Stimulated activated CD8-positive, alpha-beta memory T cell treated with anti-CD3 and anti-CD28 coated beads, Interleukin-4, amount 100 ng/mL, for 4 hours (primary cell): ENCODE measurements at places on chromosomes 6 and 20.

GRCh38 chr6:39777661-39778060 is 14.5 kb upstream of the DAAM2 start:
- DNase-seq = no peak

GRCh38 chr6:108497883-108498282 is 62.8 kb upstream of the FOXO3 start:
- no peak for DNase-seq

DNA sequence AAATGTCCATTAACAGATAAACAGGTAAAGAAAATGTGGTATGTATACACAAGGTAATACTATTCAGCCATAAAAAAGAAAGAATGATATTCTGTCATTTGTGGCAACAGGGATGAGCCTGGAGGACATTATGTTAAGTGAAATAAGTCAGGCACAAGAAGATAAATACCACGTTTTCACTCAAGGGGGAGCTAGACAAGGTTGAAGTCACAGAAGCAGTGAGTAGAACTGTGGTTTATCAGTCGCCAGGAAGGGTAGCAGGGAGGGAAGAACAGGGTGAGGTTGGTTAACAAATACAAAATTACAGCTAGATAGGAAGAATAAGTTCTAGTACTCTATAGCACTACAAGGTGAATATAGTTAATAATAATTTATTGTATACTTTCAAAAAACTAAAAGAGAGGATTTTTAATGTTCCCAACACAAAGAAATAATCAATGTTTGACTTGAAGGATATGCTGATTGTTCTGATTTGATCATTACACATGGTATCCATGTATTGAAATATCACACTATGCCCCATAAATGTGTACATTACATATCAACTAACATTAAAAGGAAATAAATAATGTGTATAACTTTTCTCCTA is 21.1 kb downstream of the RTN4IP1 start:
- no peak for DNase-seq

- DNase-seq = peak; percentile 20
Measured at GRCh38 chr6:33905071-33905609, 101.3 kb upstream of the MLN start.

GRCh38 chr20:3239867-3240775 is 1.1 kb upstream of the SLC4A11 start:
- no peak for DNase-seq

- peak; percentile 19 for DNase-seq
Measured at GRCh38 chr6:154157082-154157481, 118.0 kb downstream of the OPRM1 start.

GRCh38 chr20:62047666-62048345 is 17.9 kb downstream of the TAF4 start:
- no peak for DNase-seq

GRCh38 chr20:39311851-39312506 is 349.8 kb downstream of the DHX35 start:
- DNase-seq = no peak

DNA sequence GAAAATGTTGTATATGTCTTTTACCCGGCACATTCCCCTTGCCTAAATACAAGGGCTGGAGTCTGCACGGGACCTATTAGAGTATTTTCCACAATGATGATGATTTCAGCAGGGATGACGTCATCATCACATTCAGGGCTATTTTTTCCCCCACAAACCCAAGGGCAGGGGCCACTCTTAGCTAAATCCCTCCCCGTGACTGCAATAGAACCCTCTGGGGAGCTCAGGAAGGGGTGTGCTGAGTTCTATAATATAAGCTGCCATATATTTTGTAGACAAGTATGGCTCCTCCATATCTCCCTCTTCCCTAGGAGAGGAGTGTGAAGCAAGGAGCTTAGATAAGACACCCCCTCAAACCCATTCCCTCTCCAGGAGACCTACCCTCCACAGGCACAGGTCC is 11.3 kb upstream of the MAPRE1 start:
- no peak for DNase-seq

- DNase-seq = no peak
Measured at GRCh38 chr6:37643851-37644672, 53.6 kb downstream of the MDGA1 start.

DNA sequence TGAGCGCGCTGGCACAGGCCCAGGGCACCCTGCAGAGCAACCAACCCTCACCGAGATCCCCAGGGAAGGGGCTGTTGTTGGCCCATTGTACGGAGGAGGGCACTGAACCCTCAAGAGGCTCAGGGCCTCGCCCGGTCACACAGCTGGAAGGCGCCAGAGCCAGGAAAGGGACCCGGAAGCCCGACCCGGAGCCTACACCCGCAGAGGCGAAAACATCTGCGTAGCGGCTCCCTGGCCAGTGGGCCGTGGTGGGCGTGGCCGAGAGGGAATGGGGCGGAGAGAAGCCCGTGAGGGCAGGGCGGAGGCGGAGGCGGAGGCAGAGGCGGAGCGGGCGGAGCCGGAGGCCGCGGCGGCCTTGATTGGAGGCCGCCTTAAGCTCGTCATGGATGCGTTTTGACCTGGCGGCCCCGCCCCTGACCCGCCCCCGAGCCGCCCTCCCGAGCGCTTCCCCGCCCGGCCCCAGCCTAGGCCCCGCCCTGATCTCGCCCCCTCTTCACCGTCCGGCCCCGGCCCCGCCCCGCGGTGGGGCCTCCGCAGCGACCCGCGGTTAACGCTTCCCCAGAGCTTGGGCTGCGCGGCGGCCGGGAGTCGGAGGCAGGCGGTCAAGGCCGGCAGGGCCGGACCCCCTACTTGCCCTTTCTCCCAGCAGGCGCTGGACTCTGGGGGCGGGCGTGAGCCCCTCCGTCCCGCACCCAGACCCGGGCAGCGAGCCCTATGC is 2.1 kb upstream of the MRGBP start:
- DNase-seq = peak; percentile 88

GRCh38 chr6:156793200-156793599 is 16.0 kb downstream of the ARID1B start:
- no peak for DNase-seq

DNA sequence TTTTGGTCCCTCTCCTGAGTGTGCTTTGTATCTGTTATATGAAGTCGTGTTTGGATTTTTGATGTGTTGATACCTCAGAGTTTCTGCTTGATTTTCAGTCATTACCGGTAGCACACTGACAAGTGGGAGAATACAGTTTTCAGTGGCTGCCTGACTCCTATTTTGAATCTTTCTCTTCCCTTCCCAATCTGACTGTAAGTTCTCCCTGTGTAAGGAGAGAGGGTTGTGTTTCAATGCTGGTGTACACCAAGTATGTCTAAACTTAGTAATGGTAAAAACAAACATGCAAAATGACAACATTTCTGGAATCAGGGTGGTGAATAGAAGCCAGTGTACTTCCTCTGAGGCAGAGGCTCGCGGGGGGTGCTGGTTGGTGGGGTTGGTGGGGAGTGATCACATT is 103.4 kb downstream of the HIVEP1 start:
- DNase-seq = no peak

- DNase-seq = no peak
Measured at GRCh38 chr6:133681891-133682290, 207.0 kb upstream of the TCF21 start.

GRCh38 chr6:166473886-166474571 is 91.3 kb upstream of the MPC1 start:
- DNase-seq = no peak

DNA sequence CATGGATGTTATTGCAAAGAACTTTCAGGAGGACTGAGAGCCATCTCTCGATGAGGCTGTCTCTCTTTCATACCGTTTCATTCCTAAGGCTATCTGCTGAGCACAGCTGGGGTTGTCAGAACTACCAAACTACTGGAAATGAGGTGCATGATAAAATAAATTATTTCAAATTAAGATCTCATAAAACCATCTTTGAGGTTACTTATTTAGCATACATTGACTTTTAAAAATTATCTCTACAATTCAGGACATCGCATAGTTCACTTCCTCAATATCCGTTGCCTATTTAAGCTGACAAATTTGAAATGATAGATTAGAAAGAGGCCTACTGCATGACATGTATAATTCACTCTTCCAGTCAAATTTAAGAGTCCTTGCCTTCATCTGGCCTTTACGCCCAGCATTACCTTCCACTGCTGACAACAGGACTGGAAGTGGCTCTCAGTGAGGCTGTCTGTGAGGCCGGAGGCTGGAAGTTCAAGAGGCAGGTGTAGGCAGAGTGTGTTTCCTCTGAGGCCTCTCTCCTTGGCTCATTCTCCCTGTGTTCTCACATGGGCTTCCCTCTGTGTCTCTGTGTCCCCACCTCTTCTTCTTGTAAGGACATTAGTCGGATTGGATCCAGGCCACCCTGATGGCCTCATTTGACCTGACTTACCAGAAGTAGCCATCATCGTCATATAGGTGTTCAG is 12.8 kb upstream of the DUSP22 start:
- no peak for DNase-seq

- DNase-seq = no peak
Measured at GRCh38 chr20:7272512-7272911, 505.0 kb downstream of the BMP2 start.

DNA sequence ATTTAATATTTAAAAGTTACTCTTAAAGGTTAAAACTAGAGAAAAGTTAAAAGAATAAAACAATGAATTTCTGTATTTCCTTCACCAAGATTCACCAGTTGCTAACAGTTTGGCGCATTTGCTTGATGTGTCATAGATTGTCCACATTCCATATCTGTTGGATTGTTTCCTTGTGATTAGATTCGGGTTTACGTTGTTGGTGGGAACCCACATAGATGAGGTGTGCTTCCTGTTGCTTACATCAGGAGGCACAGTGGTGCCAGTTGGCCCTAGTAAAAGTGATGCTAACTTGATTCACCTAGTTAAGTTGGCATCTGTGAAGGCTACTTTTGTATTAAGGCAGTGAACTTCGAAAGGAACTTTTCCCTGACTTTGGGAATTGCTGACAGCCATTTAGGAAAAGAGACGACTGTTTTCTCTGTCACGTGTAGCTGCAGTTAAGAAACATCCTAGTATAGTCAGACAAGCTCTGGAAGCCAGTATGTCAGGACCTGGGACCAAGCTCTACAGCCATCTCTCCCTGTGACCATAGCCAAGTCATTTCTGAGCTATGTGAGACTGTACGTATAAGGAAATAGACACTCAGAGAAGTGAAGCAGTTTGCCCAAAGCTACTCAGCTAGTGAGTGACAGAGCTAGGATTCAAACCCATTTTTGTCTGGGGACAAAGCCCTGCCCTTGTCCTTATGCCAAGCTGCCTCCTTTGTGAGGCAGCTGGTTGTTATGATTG is 49.0 kb downstream of the PPARD start:
- DNase-seq = no peak
